Eye (tissue), 1 donor: ENCODE measurements at places on chromosomes 11 and 22.
A peak's percentile ranks its signal among the peaks of the same experiment; 100 is the strongest.

- peak; percentile 53 for DNase-seq
These were observed 20.7 kb upstream of the CDC42EP2 start for GRCh38 chr11:65293909-65294381.

DNA sequence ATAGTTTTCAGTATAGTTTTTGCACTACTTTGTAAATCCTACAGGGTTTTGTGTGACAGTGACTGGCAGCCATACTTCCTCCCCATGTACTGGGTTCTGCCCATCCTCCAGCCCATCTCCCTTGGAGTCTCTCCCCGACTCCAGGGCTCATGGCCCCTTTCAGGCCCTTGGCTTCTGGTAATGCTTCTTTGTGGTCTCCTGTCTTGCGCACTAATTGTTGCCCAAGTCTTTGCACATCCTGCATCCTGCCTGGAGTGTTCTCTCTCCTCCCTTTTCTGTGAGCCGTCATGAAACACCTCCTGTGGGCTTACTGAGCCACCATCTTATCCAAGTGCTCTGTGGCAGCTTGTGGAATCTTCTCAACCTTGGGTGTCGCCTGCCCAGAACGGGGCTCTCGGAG is 11.4 kb upstream of the KCNQ1OT1 start:
- no peak for DNase-seq

- no peak for DNase-seq
These were observed 810.0 kb downstream of the TBC1D22A start for GRCh38 chr22:47572443-47572842.

- DNase-seq: no peak
These were observed 121.5 kb downstream of the COMMD9 start for GRCh38 chr11:36167729-36168128.
